Forelimb muscle (tissue), 1 donor: ENCODE measurements at places on chromosomes 1 and 21. TPM values are rescaled to one million over a fixed set of nuclear protein-coding genes. Genes with fewer than 3 reads are reported as not detected.

The THEM5 gene
- 0.56 TPM for polyA plus RNA-seq

The FAM167B gene
- polyA plus RNA-seq: 4.0 TPM

The AQP10 gene
- not detected for polyA plus RNA-seq

The LENEP gene
- not detected for polyA plus RNA-seq

DNA sequence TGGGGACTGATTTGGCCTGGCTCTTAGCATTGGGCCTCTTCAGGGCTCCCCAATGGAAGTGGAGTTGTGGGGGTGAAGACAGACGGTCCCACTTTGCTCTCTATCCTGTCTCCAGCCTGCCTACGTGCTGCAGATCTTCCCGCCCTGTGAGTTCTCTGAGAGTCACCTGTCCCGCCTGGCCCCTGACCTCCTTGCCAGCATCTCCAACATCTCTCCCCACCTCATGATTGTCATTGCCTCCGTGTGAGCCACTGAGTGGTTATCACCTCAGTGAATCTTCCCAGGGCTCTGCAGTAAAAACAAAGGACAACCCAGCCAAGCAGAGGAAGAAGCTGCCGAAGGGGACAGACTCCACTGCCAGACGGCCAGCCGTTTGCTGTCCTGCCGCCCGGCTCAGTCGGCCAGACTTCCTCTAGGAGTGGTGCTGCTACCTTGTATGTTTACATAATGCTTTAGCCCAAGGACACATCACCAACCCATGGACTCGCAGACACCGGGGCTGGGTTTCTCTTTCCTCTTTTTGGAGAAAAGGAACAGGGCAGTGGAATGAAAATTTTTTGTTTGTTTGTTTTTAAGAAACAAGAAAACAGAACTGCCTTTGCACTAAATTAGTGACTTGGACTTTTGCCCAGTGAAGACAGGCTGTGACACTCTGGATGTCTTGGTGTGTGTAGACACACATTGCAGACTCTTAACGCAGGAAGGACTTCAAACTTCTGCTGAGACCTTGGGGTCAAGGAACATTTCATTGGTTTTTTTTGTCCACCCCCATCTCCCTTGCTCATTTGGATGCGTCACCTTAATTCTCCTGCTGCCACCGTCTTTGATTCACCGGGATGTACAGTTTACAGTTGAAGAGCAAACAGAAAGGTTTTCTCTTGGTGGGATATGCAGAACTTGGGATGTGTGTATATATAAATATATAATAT, 36.5 kb downstream of the ZBTB17 start:
- no peak for DNase-seq

GRCh38 chr1:63648689-63649088, 55.5 kb downstream of the PGM1 start:
- no peak for DNase-seq

DNA sequence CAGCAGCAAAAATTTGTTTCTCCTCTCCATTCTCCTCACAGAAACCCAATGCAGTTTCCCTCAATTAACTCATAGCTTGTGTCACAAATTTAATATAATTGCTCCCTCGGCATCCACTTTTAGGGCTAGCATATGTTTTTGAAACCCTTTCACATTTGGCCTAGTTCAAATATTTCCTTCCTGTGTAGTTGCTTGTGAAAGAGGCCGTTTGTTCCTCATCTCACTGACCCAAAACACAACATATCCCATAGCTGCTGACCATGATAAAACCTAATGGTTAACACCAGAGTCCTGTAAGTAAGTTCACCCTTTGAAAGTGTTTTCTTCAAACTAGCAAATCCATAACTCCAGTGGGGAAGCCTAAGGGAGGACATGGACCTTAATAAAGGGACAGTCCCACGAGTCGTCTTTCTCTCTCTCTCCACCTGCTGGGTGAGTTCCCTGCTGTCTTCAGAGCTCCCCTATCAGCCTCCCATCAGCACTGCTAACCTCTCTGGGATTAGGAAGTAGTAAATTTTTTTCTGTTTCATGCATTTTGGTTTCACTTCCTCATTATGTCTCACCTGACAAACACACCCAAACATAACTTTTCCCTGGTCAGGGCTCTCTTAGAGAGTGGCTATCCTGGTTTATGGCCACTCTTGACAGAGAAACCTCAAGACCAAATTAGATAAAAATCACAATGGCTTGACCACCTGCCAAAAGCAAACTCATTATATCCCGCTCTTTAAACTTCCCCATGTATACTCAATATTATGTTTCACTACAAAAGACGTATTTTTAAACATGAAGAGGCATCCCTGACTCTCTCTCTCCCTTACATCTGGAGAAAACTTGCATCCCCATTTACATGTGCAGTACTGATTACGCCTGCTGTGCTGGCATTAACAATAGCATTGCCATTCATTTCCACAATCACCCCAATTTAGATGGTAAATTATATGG, 177.7 kb upstream of the HP1BP3 start:
- no peak for DNase-seq

GRCh38 chr1:85544689-85545215, 35.8 kb upstream of the CCN1 start:
- no peak for DNase-seq

GRCh38 chr1:199573047-199573446, 454.5 kb upstream of the NR5A2 start:
- no peak for DNase-seq

DNA sequence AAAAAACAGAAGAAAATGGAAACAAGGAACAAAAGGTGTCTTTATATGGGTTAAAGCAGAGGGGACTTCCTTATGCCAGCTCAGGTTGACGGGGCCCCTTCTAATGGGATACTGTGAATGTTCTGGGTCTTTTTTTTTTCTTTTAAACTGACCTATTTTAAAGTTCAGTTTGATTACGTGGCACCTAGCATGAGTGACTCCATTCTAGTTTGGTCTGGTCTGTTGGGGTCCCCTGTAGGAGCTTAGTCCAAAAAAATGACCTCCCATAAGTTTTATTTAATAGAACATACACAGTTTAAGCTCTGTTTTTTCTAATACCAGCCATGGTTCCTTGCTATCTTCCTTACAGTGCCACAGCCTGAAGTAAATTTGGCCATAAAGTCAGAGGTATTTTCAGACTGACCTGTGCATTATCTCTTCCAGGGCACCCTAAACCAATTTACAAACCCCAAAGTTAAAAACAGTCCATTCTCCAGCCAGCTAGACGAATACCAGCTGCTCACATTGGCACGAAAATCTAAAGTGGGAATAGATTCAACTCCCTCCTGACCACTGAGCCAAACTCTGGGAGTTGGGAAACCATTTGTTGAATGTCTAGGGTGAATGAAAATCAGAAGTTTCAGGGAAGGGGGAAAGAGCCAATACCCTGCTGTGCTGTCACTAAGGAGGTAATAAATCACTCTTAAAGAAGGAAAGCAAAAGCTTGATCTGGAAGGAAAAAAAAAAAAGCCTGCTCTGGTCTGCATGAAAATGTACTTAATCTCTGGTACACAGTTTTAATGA, 42.4 kb downstream of the AKNAD1 start:
- DNase-seq: no peak

DNA sequence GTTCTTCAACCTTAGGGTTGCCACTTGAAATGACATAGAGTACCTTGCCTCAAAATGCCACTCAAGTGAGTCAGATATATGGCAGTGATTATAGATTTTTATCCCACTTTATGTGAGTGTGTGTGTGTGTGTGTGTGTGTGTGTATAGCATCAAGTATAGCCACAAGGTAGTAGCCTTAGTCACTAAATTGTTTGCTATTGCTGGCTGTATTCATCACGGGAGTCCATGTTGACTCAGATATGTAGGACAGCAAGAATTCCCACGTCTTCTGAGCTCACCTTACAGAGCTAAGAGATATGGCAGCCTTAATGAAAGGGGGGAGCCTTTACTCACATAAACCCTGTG, 9.3 kb downstream of the ETS2 start:
- DNase-seq: no peak

DNA sequence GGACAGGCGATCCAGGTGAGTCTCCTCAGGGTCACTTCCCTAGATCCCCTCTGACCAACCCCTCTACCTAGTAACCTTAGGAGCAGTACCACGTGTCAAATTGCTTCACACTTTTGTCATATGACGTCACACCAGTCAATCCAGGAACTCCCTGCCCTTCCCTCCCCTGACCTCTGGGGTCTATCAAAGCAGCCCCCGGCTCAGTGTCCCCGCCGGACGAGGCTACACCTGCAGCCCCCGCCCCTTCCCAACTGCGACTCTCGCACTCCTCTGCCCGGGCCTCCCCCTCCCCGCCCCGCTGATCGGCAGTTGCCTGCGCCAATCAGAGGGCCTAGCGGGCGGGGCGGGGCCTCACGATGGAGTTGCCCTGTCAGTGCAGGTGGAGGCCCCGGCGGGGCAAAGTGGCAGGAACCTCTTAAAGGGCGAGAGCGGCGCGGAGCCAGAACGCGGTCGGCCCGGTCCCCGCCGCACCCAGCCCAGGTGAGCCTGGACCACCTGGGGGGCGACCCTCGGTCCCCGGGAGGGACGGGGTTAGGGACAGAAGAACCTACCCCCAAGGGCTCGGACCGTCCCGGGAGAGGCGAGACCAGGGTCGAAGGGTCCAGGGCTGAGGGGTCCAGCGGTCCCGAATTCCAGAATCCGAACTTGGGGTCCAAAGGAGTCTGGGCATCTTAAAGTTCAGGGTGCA, 27.5 kb upstream of the EPB41 start:
- no peak for DNase-seq

DNA sequence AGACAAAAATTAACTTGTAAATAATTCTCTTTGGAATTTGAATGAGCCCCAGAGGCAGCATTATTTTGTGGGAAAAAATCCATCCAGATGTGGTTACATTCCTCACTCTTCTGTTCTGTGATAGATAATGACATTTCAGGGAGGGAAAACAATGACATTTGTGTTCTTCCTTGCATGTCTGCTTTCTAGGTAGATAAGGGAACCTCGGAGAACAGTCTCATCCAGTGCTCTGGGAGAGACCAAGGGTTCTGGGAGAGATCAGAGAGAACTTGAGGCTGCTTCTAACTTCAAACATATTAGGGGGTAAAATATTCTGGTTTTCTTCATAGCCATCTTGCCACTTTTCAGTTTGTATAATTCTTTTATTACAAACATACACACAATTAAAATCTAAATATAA, 269.2 kb downstream of the NEGR1 start:
- DNase-seq: no peak

DNA sequence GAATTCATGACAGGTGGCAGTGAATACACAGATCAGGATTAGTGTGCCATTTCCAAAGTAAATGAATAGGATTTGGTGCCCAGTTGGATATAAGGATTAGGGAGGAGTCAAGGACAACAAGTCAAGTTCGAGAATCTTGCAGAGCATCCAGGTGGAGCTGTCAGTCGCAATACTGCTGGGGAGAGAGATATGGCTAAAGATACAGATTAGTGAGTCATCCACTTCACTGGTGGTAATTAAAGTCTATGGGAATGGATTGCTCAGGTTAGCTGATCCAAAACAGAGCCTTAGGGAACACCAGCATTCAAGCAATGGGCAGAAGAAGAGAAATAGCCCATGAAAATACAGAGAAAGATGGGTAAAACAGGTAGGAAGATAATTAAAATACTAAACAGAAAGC, 26.8 kb downstream of the BCAS2 start:
- no peak for DNase-seq

DNA sequence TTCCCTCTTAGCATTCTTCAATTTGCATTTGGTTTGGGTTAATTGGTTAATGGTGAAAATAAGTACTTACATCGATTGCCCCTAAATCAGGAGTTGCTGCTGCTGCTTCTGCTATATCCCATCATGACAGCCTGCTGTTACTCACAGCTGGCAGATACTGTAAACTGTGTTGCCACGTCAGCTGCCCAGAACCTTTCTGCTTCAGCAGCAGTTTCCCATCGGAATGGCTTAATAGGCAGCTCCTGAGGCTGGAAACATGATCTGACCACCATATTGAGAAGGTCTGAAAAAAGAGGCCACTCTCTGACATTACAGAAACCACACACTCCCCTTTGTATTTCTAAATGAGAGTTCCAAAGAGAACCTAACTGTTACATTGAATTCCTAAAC, 14.3 kb upstream of the SEC16B start:
- peak; percentile 81 for DNase-seq

GRCh38 chr21:44043613-44044012, 31.5 kb downstream of the TRAPPC10 start:
- DNase-seq: no peak

GRCh38 chr1:27009601-27010197, 3.0 kb downstream of the TENT5B start:
- DNase-seq: no peak

- no peak for DNase-seq
Observed at GRCh38 chr21:36813052-36813451, 114.1 kb downstream of the SIM2 start.

DNA sequence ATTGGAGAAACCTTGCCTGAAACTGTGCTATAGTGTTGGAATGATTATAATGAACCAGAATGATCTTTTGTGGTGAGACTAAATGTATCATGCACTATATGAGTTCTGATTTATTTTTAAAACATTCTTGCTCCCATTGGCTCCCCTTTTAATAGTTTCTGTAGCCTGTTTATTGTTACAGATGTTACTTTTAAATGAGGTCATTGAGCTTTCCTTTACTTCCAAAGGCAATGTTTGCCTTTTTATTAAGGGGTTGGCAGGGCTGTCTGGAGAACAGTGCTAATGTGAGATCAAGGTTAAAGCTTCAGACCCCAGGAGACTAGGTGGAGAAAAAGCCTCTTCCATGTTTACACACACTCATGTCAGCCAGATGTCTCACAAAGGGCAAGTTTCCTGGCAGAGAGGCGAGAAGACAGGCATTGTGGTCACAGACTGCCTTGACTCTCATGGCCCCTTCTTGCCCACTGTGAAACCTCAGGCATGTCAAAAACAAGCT, 120.6 kb upstream of the RAVER2 start:
- no peak for DNase-seq

- DNase-seq: no peak
Observed at GRCh38 chr1:161162052-161162451, 2.8 kb downstream of the USP21 start.

DNA sequence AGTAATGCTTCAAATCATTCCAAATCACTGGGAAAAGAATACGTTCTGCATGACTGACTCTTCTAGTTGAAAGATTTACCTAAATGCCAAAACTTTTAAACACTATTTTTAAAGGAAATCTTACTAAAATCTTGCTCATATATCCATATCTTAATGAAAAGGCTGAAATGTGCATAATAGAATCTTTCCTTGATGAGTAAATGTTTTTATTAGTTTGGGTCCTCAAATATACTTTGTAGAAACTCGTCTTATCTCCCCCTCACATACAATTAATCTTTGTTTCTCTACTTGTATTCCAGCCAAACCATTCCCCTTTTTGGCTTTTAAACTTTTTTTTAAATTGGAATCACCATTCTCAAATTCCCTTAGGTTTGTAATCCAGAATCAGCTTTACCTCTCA, 110.2 kb downstream of the NTNG1 start:
- no peak for DNase-seq
